T-helper 2 cell (primary cell): ENCODE measurements at places on chromosomes 1 and 21.

DNA sequence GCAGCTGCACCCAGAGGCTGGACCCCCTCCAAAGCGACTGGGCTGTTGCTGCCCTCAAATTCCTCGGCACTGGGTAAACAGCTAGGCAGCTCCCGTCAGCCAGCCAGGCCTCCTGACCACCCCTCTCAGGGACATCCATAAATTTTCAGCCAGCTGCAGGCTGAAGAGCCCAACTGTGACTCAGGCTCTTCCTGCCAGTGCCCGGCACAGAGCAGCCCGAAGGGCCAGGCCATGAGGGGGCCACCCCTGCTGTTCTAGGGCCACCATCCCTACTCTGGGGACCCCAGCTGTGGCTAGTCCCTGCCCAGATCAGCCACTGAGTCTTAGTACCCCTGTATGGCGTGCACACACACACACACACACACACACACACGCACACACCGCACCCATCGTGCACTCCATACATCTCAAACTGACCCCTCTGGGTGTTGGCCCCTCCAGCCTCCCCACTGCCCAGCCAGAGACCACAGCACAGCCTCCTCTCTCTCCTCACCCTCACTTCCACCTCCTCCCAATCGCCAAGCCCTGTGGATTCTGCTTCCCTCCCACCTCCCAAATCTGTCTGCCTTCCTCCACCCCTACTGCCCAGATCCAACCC is 6.2 kb upstream of the LAPTM5 start:
- DNase-seq, result no peak

- DNase-seq, result peak; percentile 39
These were observed 1.1 kb upstream of the RPRD2 start for GRCh38 chr1:150362721-150363425.

GRCh38 chr21:25837533-25838265 is 102.9 kb downstream of the GABPA start:
- no peak for DNase-seq

DNA sequence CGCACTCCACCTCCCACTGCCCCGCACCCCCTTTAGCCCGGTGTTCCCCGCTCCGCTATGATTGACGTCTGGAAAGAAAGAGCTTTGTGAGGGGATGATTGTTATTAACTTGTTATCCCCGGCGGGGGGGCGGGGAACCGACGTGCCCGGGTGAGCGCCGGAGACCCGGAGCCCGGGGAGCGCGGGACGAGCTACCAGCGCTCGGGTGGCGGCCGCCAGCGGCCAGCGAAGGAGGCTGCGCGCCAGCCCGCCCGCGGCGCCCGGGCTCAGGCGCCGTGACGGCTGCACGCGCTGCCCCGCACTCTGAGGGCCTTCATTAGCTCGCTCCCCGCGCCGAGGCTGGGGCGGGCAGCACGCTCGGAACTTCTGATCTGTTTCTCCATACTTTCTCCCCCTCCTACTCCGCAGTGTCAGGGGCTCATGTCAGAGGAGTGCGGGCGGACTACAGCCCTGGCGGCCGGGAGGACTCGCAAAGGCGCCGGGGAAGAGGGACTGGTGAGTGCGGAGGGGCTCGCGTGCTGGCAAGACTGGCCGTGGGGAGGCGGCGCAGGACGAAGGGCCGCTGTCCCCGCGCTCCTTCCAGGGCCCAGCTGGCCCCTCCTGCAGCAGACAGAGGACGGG is 2.1 kb downstream of the LHX8 start:
- DNase-seq, result no peak

GRCh38 chr1:174134003-174134659 is 25.2 kb upstream of the RABGAP1L start:
- DNase-seq, result no peak

DNA sequence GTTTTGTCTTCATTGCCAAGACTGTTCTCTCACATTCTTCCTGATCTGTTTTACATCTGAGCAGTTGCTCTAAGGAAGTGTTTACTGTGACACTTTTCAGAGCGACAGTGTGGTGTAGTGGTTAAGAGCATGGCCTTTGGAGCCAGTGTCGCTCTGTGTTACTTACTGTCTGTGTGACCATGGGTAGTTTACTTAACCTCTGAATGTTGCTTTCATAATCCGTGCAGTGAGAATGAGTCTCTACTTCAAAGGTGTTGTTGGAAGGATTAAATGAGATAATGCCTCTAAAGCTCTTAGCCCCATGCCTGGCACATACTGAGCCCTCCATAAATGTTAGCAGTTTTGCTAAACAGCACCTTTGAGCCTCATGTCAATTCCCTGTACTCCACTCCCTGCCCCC is 35.9 kb upstream of the ZFP69B start:
- no peak for DNase-seq

GRCh38 chr1:32199717-32200072 is 700 bp upstream of the CCDC28B start:
- no peak for DNase-seq

DNA sequence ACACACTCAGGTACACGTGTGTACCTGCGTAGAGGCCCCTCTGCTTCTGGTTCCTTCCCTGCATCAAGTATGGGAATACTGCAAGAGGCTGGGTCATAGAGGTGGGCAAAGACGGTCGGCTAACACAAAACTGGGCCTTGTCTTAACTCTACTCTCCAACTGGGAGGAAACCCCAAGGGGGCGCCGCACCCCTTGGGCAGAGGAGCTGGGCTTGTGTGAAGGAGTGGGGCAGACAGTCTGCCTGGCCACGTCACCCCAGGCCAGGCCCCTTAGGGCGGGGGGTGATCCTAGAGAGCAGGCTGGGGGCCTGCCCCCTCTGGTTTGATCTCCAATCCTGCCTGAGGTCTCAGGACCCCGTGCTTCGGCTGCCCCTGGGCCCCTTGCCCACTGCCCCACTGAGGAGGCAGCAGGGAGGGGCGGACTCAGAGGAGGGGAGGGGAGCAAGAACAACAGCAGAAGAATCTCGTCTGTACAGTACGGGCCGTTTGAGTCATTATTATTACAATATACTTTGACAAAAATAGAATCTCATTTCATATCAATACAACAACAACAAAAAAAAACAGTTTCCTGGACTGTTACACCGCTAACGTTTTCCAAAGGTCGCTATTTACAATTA is 34.7 kb downstream of the MEF2D start:
- DNase-seq, result no peak

DNA sequence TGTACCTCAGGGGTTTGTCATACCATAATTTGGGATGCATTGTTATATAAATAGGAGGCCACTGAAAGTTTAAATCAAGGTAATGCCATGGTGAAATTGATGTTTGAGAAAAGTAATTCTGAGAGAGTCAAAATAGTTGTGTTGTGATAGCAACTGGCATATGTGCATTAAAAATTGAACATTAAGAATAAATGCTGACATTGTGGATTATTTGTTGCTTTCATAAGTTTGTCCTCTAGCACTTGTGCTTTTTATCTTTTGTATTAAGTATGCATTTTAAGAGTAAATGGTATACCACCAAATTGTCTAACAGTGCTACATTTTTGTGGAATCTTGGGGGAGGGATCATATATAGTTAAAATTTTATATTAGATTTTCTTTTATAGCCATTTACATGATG is 275.9 kb upstream of the CACYBP start:
- no peak for DNase-seq

- DNase-seq, result no peak
These were observed 185.1 kb downstream of the FGGY start for GRCh38 chr1:59481881-59482505.

- DNase-seq, result no peak
These were observed 67.6 kb downstream of the RWDD3 start for GRCh38 chr1:95301614-95302013.

DNA sequence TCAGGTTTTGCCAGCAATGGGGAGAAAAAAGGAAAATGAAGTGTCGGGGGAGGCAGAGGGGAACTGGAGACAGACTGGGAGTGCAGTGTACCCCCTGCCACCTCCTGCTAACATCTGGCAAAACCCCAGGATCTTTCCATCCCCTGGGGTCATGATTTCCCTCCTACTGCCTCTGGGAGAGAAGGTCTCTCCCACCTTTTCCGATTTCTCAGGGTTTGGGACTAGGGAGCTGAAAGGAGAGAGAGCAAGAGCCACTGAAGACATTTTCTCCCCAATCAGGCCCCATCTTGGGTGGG is 5.1 kb downstream of the FHL3 start:
- no peak for DNase-seq

DNA sequence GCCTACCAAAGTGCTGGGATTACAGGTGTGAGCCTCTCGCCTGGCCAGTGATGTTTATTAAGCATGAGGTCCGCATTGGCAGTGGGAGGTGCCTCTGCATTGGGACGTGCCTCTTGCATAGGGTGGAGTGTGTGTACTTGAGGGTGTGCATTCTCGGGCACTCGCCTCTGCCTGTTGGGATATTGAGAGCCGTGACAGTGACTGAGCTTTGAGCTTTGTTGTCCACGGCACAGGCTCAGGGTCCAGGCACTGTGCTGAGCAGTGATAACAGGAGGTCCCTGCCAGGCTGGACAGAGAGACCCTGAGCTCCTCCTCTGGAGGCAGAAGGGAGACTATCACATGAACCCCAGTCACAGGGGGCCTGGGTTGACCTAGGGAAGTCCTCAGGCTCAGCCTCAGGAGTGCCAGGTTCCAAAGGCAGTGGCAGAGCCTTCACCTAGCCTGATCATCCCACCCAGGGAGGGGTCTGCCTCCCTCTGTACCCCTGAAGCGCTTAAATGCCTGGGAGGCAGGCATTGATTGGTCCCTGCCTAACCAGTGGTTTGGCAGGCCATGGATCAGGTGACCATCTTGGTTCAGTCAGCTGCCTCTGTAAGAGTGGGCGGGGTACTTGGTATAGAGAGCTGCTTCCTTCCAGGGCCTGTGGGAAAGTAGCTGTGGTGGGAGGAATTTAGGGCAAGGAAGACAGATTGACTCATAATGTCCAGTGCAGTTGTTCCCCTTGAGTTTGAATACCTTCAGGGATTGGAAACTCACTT is 213.8 kb upstream of the TMEM51 start:
- DNase-seq, result no peak

GRCh38 chr1:81780705-81781454 is 19.9 kb upstream of the ADGRL2 start:
- DNase-seq, result no peak

DNA sequence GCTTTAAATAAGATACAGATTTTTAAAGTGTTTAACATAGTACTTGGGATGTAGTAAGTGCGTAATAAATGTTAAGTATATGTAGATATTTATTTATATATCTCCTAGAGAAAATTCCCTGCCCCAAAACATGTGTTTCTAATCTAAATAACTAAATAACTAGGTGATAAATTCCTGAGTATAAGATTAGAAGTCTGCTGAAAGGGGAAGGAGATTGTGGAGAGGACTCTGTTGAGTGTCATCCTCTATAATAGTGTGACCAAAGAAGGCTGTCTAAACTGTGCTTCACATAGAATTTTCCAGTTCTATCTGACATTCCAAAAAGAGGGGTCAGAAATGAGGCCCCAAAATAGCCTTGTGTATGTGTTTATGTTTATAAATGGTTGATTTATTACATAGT is 590.5 kb upstream of the ADAMTS5 start:
- DNase-seq, result no peak

GRCh38 chr1:222043444-222044292 is 301.8 kb upstream of the DUSP10 start:
- DNase-seq, result no peak

DNA sequence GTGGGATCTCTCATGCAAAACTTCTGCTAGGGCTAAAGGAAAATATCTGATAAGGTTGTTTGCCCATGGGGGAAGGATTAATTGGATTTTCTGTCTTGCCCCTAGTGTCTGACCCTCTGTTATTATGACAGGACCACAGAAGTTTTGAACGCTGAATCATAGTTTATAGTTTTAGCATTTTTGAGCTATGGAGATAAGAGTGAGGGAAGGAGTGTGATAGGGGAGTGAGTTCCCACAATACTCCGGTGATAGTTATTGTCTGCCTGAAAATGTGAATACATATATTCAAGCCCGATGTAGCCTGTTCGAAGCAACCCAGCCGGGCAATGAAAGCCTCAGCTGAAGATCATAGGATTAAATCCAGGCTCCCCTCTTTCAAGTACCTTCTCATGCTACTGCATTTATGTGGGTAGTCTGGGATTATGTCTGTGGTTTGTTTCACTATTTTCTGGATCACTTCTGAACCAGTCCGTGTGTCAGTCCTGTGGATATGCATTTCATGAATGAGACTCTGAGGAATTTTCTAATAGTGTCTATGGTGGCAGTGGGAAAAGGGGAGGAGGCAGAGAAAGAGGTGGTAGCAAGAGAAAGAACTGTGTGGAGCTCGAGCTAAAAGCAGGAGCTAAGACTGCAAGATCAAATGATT is 258.7 kb downstream of the DISC1 start:
- DNase-seq, result no peak

- DNase-seq, result no peak
These were observed 23.6 kb downstream of the LAMC2 start for GRCh38 chr1:183209533-183210158.

DNA sequence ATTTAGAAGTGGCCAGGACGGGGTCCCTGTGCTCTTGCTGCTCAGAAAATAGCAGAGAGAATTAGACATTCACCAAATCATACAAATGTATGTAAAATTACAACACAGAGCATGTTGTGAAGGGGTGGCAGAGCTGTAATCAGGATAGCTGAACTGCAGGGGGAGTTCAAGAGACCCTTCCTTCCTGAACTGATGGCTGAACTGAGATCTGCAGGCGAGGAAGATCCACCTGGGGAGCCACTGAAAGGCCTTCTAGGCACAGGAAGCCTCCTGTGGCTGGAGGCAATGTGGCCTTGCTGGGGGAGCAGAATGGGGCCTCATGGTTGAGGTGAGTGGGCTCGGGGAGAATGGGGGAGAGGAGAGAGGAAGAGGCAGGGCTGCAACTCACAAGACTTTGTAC is 216.5 kb downstream of the PRDM2 start:
- DNase-seq, result no peak

DNA sequence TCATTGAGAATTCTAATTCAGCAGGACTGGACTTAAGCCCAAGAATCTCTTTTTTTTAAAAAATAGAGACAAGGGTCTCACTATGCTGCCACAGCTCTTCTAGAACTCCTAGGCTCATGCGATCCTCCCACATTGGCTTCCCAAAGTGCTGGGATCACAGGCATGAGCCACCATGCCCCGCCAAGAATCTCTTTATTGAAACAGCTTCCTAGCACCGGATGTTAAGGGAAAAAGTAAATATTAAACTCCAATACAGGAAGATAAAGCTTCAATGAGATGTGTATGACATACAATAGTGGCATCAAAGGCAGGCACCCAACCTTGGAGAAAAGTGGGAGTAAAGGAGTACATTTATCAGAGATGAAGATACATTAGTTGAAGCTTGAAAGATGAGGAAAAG is 25.5 kb downstream of the PUM1 start:
- DNase-seq, result no peak

GRCh38 chr1:96596226-96596922 is 125.2 kb upstream of the PTBP2 start:
- DNase-seq, result no peak

GRCh38 chr1:30381266-30381665 is 342.1 kb downstream of the MATN1 start:
- no peak for DNase-seq

DNA sequence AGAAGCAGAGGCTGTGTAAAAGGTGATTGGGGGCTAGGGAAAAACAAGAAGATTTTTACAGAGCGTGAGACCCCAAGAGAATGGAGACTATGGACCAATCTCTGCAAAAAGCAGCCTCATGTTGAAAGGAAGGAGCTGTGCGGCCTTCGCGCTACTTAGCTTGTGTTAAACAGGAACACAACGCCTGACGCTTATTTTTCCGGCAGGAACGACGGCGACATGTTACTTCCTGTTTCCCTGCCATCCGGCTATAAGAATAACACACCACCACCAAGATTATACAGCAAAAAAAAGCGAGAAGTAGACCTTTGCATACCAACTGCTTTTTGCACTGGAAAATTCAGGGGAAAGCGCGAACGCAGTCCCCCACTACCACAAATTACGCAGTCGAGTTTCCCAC is 272.7 kb downstream of the FAM72C start:
- no peak for DNase-seq

- DNase-seq, result no peak
These were observed 7.8 kb downstream of the ZC3H12A start for GRCh38 chr1:37482004-37482785.

GRCh38 chr1:153565529-153566374 is at the start of gene S100A2:
Gene S100A2, minus strand, starts transcription at chr1:153565844. Its CDS starts 1,967 bp downstream, at chr1:153563877.
- DNase-seq, result peak; percentile 32
